Right renal pelvis (tissue), 4 donors: ENCODE measurements at places on chromosomes 7 and 10. TPM values are rescaled to one million over a fixed set of nuclear protein-coding genes. Genes with fewer than 3 reads are reported as not detected.

- no peak for DNase-seq
These were observed 1.2 kb downstream of the AGR3 start for GRCh38 chr7:16880554-16880953.

DNA sequence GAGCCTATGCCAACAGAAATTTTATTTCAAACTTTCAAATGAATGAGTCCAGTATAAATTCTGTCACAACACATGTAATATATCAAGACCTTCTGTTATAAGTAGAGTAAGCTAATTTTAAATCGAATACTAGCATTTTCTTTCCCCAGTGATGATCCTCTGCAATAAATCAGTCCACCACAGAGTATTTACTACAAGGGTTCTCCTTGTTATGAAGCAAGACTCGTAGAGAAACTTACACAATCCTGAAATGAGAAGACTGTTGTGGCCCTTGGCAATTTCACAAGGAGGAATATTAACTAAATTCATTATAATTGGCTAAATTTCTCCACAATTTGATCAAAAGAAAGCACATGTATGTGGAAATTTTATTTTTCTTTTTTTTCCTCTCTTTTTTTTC is 312.4 kb upstream of the DGKB start:
- no peak for DNase-seq

DNA sequence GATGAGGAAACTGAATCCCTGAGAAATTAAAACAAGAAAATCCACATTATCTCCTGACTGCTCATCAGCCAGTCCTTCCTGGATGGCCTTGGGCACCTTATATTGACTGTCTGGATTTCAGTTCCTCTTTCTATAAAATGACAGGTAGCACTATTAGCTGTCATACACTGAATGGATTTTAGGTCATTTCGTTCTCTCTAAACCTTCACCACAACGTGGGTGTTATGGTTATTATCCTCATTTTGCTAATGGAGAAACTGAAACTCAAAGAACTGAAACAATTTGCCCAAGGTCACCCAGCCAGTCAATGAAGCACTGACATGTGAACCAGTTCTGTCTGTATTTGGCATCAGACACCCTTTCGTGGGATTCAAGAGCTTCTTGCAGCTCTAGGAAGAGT is 193.8 kb downstream of the CYP26A1 start:
- no peak for DNase-seq

EMX2 gene
- polyA plus RNA-seq = 163 TPM

- DNase-seq = no peak
These were observed 32.0 kb downstream of the PSMC2 start for GRCh38 chr7:103379270-103379975.

- DNase-seq = no peak
These were observed 141.0 kb downstream of the AOAH start for GRCh38 chr7:36583318-36583717.

- no peak for DNase-seq
These were observed 258.1 kb downstream of the TWIST1 start for GRCh38 chr7:18859318-18859717.

- DNase-seq = no peak
These were observed 22.4 kb downstream of the ZFAND2A start for GRCh38 chr7:1137517-1138167.

DNA sequence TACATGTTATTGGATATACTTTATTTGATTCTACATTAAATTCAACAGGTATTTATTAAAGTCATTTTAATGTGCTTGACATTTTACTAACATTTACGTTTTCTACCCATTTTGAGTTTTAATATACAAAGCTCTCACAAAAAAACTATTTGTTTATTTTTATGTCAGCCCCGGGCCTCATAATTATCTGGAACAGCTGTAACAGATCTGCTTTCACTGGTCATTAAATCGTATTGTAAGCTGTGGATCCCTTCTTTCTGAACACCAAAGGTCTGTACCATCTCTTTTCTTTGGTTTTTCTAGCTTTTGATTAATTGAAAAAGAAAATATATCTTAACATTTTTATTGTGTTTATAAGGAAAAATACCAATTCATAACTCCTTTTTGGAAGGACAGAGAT is 73.5 kb downstream of the SEMA3E start:
- DNase-seq = no peak

GTF2IRD1 gene
- 51.5 TPM for polyA plus RNA-seq

DNA sequence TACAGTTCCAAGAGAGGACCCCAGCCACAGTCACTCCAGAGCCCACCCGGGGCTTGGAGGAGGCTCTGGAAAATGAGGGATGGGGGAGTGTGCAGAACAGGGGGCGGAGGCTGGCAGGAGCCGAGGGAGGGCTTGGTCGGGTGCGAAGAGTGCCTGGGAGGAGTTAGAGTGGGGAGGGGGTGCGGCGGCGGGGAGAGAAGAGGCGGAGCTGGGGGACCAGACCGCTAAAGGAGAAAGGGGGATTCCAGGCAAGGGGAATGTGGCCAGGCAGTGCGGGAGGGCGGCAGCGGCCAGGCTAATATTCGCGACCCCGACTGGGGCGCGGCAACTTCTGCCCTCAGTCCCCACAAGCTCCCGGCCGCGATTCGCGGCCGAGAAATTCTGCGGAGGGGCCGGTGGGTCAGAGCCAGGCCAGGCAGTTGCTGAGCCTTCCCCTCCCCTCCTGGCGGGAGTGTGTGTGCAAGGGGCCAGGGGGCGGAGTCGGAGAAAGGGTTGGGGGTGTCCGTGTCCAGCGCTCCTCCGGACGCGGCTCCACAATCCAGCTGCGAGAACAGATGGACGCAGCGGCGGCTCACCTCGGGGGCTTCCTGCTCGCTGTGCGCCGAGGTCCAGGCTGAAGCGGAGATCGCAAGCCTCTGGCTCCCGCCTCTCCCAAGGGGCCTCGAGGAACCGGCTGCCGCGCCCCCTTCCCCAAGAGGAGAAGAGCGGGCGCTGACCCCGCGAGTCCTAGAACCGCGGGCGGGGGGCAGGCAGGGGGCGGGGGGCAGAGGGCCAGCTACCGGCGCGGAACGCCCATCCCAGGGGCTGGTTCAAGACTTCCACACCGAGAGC is 612 bp upstream of the SLC18A3 start:
- no peak for DNase-seq

FAM221A gene
- polyA plus RNA-seq = 13.2 TPM

GRCh38 chr7:77184463-77184862 is 15.2 kb downstream of the FGL2 start:
- no peak for DNase-seq

DNA sequence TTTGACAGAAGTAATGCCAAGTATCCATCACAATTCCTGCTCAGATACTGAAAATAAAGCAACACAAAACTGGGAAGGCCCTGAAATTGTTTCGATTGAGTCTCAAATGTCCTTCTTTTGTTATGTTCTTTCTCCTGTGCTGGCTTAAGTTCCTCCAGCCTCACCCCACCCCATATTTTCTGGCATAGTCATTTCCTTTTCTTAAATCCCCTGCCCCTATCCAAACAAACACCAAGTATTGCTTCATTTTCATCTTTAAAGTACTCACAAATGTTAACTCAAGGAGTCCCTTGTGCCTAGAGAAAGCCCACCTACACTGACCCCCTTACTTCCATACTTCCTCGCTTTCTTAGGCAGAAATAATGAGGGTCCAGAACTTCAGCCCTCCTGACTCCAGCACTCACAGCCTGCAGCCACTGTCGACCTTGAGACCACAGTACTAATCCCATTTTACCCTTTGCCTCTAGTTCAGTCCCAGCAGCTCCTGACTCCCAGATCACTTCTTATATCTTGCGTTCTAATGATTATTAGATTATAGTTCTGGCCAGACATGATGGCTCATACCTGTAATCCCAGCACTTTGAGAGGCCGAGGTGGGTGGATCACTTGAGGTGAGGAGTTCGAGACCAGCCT is 73.2 kb upstream of the ST8SIA6 start:
- no peak for DNase-seq

- DNase-seq = no peak
These were observed 60.8 kb downstream of the NPSR1 start for GRCh38 chr7:34718867-34719266.

GRCh38 chr10:133072196-133072595 is 15.5 kb upstream of the ADGRA1 start:
- DNase-seq = no peak

GRCh38 chr7:47373871-47374451 is 207.9 kb downstream of the TNS3 start:
- no peak for DNase-seq

DNA sequence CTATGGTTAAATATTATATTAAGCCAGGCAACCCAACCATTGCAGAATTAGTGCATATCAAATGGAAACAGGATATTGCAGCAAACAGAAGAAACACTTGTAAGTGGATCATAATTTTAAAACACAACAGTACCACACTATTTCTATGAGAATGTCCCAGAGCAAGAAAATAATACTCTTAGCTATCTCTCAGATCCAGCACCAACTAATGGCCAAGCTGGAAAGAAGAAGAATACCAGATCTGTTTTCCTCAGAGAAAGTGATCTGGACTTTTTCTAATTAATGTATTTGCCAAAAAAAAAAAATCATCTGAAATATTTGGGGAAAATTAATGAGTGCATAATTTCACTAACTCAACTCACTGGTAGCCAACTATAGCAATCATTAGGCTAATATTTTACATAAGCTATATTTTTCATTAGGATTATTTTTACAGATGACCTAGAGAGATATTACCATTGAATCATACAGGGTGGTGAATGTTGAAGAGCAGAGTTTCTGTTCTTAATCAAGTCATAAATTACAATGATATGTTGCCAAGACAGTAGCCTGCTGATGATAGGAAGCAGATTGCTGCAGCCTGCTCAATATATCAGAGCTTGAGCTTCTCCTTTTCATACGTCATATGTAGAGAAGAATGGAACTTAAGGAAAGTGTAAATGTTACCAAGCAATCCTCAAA is 995.4 kb upstream of the LRRN3 start:
- DNase-seq = no peak

- no peak for DNase-seq
These were observed 943 bp upstream of the SLC18A2 start for GRCh38 chr10:117239721-117240620.

DNA sequence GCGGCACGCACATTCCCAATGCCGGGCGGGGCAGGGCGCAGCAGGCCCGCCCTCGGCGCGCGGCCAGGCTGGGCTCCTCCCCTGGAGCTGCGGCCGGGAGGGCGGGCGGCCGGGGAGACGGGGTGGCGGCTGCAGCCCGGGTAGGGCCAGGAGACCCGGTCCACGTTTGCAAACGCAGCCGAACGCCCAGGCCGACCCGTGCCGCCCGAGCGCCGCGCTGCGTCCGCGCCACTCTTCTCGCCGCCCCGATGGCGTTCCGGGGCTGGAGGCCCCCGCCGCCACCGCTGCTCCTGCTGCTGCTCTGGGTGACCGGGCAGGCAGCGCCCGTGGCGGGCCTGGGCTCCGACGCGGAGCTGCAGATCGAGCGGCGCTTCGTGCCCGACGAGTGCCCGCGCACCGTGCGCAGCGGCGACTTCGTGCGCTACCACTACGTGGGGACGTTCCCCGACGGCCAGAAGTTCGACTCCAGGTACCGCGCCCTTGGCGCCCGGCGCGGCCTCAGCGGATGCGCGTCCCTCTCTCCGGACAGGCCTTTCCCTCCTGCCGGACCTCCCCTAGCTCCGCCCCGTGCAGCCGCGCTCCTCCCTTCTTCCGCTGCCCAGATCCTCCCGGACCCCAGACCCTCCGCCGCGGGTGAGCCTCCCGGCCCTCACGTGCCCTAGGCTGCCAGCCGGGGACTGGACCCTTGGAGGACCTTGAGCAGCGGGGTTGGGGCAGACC is at the start of gene FKBP9:
TSS of gene FKBP9 (plus strand) at position 115 of the 720 bp plus-strand sequence. CDS start at position 249, 134 bp downstream.
- DNase-seq = peak; percentile 78

- no peak for DNase-seq
These were observed 205.3 kb downstream of the ARHGAP21 start for GRCh38 chr10:24518411-24518810.

DNA sequence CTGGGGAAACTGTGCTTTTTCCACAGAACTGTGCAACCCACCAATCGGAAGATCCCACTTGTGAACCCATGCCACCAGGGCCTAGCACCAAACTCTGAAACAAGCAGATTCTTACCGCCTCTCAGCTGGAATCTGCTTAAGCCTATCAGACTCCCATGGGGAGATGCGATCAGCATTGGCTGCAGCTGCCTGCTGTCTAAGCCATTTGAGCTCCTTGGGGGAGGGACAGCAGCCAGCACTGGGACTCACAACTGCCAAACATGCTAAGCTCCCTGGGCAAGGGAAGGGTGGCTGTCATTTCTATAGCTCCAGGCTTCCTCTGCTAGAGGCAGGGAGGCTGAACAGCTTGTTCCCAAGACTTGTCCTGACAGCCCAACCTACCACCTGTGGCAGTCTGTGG is 283.8 kb downstream of the CDK14 start:
- no peak for DNase-seq

DNA sequence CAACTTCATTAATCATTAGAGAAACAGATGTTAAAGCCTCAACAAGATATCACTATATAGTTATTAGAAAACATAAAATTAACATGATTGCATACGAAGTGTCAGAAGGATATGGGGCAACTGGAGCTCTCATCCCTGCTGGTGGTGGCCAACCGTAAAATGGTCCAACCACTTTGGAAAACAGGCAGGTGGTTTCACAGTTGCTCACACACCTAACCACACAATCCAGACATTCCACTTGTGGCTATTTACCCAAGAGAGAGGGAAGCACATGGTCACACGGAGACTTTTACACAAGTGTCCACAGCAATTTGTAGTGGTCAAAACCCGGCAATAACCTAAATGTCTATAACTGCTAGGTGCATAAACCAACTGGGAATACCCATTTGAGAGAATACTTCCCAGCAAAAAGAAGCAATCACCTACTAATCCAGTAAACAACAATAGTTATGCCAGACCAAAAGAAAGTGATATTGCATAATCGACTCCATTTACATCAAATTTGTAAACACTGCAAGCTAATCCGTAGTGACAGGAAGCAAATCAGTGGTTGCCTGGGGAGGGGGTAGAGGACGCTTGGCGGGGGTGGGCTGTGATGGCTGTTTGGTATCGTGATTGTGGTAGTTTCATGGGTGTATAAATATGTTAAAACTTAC is 91.8 kb downstream of the LARP4B start:
- no peak for DNase-seq

HOXA11 gene
- polyA plus RNA-seq = 40.7 TPM
